ENCODE measurements at places on chromosomes 16 and 17. TPM values are rescaled to one million over a fixed set of nuclear protein-coding genes. Genes with fewer than 3 reads are reported as not detected.

DNA sequence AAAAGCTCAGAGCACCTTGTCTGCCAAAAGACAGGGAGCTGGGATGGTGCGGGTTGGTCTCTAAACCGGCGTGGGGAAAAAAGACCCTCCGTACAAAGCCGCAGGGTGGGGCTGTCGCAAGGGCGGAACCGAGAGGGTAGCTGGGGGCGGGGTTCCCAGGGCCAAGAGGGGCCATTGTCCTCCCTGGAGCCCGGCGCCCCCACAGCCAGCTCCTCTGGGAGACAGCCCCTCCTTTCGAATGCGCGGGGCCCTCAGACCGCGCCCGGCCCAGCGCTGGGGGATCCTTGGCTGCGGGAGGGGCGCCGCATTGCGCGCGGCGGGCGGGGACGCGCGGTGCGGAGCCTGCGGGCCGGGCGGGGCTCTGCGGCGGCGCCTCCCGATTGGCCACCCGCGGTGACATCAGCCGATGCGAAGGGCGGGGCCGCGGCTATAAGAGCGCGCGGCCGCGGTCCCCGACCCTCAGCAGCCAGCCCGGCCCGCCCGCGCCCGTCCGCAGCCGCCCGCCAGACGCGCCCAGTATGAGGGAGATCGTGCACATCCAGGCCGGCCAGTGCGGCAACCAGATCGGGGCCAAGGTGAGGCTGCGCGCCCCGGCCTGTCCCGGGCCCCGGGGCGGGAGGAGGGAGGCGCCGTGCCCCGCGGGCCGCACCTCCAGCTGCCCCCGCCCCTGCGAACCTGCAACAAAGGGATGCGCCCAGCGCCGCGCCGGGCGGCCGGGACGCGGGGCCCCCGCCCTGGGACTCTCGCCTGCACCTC lies at the start of gene TUBB3:
Gene TUBB3, plus strand, starts transcription at position 459 of the 756 bp plus-strand sequence. Its CDS starts 60 bp downstream, at position 519.
- DNase-seq = peak; percentile 85

- no peak for DNase-seq
Measured at GRCh38 chr17:74921026-74921681, 1.9 kb downstream of the USH1G start.

DNA sequence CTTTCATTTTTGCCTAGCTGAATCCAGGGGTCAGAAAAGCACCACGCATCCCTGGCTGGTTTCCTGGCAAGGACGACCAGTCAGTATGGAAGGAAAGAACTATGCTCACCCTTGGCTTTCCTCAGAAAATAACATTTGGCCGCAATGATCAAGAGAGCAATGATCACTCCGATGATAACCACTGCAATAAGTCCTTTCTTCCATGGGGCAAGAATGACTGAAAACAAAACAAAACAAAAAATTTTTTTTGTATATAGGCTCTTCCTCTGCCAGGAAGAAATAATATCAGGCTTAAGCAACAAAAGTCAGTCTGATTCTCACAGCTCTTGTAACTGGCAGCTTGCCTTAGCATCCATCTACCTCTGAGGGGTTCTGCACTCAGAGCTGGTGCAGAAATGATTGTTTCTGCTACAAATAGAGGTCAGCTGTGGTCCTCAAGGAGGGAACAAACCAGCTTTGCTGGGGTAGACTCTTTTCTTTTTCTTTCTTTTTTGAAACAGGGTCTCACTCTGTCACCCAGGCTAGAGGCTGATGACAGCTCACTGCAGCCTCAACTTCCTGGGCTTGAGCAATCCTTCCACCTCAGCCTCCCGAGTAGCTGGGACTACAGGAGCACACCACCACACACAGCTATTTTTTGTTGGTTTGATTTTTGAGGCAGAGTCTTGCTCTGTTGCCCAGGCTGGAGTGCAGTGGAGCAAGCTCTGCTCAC lies 35.7 kb downstream of the PECAM1 start:
- peak; percentile 33 for DNase-seq

PROCA1 gene
- 1.1 TPM for total RNA-seq

DNA sequence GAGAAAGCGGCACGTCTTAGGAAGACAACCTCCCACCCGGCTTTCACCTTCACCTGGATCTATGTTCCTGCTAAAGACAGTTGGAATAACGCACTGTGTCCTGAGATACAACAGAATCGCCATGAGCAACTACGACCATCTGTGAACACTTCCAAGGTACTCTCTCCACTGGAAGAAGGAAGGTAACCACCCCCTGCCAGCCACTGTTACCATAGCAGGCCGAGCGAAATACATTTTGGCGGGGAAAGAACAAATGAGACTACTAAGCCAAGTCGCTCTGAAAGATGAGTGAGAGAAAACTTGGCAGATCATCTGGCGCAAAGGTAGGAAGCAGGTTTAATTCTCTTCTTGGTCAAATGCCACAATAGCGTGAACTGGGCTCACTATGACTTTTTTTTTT lies 9.8 kb downstream of the CRK start:
- DNase-seq = no peak

DNA sequence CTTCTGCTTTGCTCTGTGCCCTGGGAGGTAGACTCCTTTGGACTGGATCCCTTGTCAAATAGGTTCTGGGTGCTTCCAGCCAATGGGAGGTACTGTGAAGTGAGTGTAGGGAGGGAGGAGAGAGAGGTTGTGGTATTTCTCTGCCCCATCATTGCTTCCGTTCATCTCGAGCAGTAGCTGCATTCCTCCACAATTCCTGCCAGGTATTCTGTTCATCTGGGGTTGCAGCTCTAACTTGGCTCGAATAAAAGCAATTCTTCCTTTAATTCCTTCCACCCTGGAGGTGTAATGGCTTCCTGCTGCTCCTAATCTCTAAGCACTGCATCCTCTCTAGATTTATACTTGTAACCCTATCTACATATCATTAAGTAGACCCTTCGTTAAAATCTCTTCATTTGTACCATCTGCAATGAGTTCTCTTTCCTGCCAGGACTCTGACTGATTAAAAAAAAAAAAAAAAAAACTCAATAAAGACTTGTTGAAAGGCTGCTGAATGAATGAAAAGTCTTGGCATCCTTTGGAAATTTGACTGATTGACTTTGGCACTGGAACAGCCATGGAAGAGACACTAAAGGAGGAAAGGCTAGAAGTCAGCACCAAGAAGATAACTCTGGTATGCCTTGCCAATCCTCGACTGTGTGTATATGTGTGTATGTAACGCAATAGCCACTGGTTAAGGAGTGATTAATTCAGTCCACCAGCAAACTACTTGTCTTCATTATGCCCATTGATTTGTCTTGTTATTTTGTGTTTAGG lies 616.9 kb upstream of the SOX9 start:
- no peak for DNase-seq

DNA sequence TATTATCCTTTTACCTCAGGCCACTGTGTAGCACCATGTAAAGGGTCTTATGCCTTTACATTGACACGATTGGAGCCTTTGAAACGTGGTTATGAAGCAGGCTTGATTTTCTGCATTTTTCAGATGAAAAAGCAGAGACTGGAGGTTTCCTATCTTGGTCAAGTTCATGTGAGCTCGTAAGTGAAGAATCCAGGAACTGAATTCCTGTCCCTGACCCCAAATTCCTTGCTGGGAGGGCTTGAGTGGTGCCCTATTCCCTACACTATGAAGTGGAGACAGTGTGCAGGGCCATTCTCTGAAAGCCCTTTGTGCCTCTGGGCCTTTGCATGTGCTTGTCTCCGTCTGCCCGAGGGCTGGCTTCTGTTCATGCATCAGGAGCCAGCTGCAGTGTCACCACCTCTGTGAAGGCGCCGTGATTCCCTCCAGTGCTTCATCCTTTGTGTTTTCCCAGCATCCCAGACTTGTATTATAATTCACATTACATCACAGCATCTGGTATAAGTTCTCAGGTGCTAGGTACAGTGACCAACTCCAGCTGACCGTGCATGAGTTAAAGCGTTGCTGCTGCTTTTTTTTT lies 181.1 kb downstream of the SNX29 start:
- peak; percentile 58 for DNase-seq

- no peak for DNase-seq
Measured at GRCh38 chr16:70705056-70705455, 19.2 kb upstream of the MTSS2 start.

- peak; percentile 17 for DNase-seq
Measured at GRCh38 chr16:1428511-1428910, 2.4 kb upstream of the PERCC1 start.

DNA sequence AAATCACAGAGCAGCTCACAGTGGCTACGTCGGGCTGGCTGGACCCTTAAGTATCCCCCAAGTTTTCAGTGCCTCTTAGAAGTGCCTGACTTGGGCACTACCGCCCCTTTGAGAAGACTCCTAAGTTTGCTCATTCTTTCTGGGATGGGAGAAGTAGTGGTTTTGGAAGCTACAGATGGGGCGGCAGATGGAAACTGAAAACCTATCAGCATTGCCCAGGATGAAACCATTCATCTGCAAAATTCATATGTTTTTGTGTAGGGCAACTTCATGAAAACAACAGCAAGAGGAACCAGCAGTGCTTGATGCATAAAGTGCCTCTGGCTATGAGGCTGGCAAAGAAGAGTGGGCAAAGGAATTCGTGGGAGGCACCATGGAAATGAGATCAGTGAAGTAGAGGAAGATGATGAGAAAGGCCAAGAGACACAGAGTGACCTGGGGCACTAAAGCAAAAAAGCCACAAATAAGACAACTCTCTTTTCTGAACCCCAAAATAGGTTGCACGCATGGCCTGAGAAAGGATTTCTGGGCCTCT lies 277.1 kb downstream of the XYLT1 start:
- DNase-seq = no peak

GFAP gene
- not detected for total RNA-seq

DNA sequence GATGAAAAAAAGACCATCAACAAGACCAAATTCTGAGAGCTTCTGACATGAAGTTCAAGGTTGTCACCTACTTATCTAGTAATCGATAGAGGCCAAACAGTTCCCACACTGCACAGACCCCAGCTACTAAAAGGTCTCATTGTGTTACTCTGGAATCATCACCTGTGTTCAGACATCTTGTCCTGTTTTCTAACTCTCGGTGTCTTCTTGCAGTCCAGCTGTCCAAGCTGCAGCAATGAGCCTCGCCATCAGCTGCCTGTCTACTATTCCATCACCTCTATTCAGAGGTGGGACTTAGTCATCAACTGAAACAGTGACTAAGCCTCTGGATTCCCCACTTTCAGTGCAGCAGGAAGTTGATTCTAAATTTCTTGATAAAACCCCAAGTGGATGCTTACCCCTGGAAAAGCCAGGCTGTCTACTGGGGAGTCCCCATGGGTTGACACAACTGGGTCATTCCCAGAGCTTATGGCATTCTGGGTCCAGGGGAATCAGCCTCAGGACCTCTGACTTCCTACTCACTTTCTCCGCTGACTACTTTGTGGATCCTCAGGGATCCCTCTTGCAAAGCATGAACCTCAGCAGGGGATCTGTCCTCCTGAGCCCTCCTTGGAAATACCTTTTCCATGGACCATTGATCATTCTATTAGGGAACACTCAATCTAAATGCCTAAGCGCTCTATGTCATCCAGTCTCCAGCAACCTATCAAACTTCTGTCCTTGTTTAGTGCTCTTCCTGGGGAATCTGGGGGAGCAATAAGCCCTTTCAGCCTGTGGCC lies 46.5 kb downstream of the HNF1B start:
- peak; percentile 47 for DNase-seq

MGAT5B gene
- 4.9 TPM for total RNA-seq

- no peak for DNase-seq
Measured at GRCh38 chr17:36092230-36092629, 2.3 kb upstream of the CCL3 start.

GRCh38 chr16:11131706-11132105 lies 124.3 kb downstream of the SOCS1 start:
- DNase-seq = no peak

- no peak for DNase-seq
Measured at GRCh38 chr17:48219617-48220016, 112.1 kb downstream of the SNX11 start.

GRCh38 chr16:31177136-31177535 lies 2.8 kb upstream of the FUS start:
- peak; percentile 94 for DNase-seq

DNA sequence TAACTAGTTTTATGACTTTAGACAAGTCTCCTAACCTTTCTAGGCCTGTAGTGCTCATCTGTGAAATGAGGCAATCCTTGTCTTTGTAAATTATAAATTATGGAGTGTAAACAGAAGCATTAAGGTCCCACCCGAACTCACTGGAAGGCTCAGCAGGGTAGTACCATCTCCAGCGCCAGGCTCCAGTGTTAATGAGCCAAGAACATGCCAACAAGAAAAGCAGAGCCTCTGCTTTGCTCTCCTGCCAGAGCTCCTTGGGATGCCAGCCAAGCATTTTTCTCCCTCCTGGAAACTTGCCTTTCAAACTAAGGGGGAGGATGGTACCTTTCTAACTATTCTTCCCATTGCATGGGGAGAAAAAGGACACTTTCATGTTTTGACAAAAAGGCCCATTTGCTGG lies 14.9 kb downstream of the LIMD2 start:
- no peak for DNase-seq

DNA sequence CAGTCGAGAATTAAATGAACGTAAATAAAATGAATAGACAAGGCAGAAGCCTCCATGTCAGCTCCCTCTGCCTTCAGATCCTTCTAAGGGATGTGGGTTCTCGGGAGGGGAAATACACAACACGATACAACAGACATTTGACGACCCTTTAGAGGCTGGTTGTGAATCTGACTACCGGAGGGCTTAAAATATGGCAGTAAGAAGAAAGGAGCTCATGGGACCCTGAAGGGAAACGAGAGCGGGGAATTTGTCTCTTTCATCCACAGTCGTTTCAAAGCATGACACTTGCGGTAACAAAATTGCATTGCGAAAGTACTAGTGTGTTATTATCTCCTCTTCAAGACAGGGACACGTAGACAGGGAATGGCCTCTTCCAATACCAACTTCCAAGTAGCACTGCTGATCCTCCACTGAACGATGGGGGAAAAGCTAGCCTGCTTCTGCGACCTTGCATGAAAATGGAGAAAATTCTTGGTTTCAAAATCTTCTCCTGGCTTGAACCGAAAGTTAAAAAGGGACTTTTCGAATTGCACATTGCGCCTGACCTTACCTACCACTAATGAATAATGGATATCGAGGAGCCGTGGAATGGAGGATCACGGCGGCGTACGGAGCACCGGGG lies 1.2 kb upstream of the TNRC6C start:
- peak; percentile 31 for DNase-seq

- no peak for DNase-seq
Measured at GRCh38 chr16:71623597-71623996, 2.4 kb upstream of the MARVELD3 start.

DNA sequence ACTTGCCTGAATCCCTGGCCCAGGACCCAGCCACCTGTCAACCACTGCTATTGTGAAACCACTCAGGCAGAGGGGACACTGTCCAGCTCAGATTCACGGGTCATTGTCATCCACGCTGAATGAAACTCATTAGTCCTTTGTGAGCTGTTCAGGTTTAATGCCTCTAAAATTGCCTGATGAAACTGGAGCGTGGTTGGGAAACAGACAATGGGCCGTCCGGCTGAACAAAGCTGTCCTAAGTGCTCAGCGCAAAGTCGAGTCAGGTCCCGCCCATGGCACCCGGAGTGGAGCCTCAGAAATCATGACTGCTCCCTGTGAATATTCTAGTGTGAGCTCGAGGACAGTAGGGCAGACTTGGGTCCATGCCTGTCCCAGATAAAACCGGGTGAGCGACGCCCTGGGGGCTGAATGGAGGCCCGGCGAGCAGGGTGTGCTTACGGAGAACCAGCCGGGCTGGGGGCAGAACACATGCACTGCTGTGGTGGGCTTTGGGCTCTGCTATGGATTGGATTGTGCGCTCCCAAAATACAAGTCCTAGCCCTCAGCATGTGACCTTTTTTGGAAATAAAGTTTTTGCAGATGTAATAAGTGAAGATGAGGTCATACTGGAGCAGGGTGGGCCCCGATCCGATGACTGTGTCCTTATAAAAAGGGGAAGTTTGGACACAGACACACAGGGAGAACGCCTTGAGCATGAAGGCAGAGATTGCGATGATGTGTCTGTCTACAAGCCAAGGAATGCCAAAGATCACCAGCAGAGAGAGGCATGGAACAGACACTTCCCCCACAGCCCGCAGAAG lies 12.9 kb upstream of the CMIP start:
- DNase-seq = peak; percentile 72

GRCh38 chr16:14458576-14458975 lies 171.5 kb downstream of the PARN start:
- no peak for DNase-seq
